ENCODE measurements at places on chromosomes 4 and X.

DNA sequence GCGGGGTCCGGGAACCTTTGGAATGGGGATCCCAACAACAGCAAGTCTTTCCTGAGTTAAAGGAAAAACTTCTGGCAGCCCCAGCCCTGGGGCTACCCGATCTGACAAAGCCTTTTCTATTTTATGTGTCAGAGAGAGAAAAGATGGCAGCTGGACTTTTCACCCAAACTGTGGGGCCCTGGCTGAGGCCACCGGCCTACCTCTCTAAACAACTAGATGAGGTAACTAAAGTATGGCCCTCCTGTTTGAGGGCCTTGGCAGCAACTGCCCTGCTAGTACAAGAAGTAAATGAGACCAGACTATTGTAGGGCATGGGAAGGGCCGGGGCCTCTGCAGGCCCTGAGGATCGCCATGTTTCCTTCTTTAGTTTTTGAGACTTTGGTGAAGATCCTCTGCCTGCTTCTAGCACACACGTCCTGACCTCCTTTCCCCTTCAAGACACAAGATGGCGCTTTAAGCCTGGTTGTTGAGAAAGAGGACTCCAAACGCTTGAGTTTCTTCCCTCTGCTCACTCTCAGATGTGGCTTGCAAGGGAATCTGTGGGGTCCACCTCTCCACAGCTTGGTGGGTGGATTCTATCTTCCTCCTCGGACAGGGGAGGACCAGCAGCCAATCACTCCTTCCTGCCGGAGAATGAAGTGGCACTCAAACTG is 18.5 kb upstream of the DRD5 start:
- no peak for DNase-seq

DNA sequence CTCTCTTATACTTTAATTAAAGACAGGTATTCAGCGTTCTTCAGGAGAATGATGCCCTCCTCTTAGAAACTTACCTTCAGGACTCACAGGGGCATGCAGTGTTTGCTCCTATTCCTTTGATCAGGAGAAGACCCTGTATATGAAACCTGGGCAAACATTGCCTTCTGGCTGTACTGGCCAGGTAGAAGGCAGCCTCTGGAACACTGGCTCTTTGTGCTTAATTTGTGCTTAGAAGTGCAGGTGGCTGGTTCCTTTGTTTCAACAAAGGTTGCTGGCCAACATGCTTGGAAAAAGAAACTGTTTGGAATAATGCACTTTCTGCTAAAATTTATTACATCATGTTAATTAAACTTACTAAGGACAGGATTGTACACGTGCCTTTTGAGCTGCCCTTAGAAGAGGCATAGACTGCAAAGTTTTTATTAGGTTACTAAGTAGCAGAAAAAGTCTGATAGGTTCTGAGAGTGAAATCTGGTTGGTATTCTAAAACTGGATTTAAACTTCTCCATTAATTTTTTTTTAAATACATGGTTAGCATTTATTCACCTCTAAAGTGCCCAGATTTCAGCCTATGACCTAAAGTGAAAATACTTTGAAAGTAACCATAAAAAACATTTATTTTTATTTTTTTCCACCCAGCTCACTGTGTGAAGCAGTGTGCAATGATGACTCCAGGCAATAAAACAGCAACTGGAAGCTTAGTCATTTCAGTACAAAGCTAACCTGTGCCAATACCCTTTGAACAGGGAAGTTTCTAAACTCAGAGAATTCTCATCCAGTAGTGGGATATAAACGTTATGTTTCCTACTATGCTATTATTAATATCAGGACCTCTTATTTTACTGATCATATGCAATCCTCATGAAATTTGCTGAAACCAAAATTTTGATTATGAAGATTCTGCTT is 11.3 kb downstream of the RASSF6 start:
- DNase-seq: no peak

DNA sequence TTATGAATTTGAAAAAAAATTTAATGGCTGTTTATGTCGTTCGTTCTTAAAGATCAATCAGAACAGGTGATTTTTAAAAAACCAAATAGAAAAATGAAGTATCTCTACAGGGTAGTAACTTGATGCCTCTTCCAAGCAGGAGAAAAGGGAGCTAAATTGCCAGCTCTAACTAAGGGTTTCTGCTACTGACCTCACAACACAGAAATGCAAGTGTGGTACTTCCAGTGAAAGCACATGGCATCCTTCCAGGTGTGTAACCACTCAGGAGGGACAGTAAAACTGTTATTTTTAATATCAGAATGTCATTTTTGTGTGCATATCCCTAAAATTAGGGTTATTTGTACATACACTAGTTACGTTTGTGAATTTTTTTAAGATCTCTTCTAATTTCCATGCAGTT is 116.8 kb upstream of the ZCCHC13 start:
- DNase-seq: no peak

DNA sequence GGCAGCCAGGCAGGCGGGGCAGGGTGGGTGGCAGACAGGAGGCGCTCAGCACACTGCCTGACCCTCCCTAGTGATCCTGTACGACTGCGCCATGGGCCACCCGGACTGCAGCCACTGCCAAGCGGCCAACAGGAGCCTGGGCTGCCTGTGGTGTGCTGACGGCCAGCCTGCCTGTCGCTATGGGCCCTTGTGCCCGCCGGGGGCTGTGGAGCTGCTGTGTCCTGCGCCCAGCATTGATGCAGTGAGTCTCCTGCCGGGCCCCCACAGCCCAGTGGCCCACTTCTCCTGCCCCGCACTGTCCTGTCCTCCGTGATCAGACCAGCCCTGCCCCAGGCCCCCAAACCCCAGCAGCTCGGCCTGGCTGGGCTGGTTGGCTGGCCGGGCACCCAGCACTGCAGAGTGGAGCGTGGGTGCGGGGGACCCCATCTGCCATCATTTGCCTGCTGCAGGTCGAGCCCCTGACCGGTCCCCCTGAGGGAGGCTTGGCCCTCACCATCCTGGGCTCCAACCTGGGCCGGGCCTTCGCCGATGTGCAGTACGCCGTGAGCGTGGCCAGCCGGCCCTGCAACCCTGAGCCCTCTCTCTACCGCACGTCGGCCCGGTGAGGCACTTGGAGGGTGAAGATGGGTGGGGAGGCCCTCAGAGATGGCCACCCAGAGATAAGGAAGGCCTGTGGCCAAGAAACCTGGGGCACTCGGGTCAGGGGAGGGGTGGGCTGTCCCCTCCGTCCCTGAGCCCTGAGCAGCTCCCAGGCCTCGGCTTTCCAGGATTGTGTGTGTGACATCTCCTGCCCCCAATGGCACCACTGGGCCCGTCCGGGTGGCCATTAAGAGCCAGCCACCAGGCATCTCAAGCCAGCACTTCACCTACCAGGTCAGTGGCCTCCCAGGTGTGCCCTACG is 7.6 kb downstream of the PLXNB3 start:
- no peak for DNase-seq

DNA sequence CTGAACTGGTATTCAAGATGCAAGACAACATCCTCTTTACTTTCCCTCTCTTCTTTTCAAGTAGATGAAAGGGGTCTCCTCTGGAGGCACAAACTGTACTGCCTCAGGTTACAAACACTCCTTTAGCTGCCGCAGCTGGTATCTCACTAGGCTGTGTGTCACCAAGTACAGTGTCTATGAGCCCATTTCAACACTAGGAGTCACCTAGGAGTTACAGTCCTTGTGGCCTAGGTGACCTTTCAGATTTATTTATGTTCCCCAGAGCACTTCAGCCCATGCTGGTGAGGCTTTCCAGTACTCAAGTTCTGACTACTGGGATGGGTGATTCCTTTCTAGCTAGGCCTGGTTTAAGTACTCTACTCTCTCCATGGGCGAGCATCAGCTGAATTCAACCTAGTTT is 32.4 kb upstream of the TMLHE start:
- DNase-seq: no peak

GRCh38 chr4:8762356-8762755 is 109.3 kb downstream of the HMX1 start:
- no peak for DNase-seq

- no peak for DNase-seq
Measured at GRCh38 chr4:149306537-149306936, 509.1 kb downstream of the IQCM start.

DNA sequence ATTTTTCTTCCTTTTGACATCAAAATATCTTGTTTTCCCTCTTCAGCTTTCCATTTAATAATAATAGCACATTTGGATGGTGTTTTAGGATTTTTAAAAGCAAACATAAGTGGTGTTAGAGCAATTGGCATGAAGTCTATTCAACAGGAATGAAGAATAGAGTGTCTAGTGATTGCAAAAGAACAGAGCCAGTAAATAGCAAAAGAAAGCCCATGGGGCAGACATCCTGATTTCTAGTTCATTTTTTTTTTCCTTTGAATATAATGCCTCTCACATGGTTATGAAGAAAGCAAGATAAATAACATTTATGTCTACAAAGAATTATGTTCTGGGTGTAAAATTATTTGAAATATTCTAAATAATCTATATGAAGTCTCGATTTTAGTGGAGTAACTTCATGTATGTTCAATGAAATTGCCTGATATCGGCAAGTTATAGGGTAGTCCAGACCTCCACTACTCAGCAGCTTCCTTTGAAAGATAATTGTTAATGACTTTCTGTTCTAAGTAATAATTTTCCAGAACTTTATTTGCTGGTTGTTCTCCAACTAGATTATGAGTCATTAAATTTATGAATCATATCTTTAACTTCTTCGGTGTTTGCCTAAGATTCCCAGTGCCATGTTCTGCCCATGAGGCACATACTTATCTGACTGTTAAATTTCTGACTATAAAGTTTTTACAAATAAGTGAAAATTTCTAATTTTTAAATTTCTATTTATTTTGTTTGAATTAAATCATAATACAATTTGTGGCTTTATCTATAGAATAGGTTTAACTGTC is 587.9 kb downstream of the TLL1 start:
- no peak for DNase-seq

- no peak for DNase-seq
Measured at GRCh38 chrX:16162391-16162790, 4.9 kb upstream of the MAGEB17 start.

DNA sequence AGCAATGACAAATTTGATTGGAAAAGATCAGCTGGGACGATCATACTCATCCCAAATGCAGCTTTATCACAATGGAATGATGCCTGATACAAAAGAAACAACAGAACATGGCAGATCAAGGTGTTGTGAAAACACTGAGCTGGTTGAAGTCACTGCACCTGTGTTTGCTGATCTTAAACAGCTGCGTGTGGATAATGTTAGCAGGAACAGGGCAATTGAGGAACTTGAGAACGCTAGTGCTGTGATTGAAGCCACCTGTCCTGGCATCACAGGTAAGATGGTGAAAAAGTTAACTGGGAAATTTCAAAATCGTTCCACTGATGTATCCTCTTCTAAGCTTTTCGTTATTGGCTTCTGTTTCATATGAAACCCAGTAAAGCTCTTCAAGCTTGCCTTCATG is 27.4 kb upstream of the SOD3 start:
- no peak for DNase-seq

- no peak for DNase-seq
Measured at GRCh38 chr4:40621592-40622512, 7.8 kb downstream of the RBM47 start.

DNA sequence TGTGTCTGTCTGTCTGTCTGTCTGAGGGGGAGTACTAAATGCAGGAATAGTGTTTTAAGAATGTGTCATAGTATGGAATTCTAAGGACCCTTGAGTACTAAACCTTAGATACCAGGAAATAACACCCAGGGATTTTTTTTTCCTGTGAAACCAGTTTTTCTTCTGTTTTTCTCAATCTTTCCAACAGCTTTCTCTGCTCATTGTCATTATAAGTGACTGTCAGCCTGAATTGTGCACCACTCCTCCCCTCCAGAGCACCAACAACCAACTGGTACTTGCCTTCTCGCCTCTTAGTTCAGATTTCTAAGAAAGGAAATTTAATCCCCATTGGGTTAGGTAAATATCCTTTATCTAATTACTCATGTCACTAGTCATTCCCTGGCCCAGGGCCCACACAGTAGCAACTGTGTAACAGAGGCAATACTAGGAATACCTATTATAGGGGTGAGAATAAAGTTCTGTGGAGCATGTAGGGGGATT is 320.6 kb downstream of the ADGRL3 start:
- no peak for DNase-seq

DNA sequence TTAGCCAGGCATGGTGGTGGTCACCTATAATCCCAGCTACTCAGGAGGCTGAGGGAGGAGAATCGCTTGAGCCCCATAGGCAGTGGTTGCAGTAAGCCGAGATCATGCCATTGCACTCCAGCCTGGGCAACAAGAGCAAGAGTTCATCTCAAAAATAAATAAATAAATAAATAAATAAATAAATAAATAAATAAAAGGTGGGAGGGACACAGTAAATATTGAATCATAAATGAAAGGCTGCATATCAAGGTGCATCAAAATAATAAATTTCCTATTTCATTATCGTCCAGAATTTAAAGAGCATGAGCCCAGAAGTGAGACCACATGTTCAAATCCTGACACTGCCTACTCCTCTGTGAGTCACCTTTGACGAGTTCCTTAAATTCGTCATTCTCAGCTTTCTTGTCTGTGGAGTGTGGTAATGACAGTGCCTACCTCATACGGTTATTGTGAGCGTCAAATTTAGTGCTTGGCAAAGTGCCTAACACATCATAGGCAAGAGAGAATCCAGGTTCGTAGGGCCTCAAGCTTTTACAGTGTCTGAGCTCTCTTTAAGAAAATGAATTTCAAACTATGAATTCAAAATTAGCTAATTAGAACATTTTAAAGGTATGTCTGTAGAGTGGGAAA is 49.9 kb downstream of the IL15 start:
- DNase-seq: no peak

DNA sequence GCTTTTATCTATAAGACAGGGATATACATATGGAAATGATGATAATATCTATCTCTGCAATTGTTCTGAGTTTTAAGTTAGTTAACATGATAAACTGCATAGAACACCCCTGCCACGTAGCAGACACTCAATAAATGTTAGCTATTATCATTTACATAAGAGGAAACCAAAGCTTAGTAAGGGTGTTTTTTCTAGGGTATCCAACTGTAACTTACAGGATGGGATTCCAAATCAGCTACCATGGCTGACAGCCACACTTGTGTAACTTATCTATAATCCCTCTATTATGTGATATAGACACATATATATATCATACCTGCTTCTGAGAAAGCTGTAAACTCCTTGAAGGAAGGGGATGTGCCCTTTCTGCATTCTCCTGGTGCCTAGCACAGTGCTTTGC is 1.1 kb upstream of the SPARCL1 start:
- no peak for DNase-seq

- DNase-seq: no peak
Measured at GRCh38 chr4:114265342-114265741, 285.9 kb upstream of the ARSJ start.

GRCh38 chrX:155094468-155095061 is 23.3 kb downstream of the BRCC3 start:
- DNase-seq: no peak

- no peak for DNase-seq
Measured at GRCh38 chr4:30416547-30416946, 303.6 kb upstream of the PCDH7 start.

Measured in activated T-helper 1 cell treated with anti-CD3 and anti-CD28 coated beads, Interleukin-2, amount 50 U/mL, for 16 hours (primary cell).